ENCODE measurements at places on chromosomes 5 and 9.
A peak's percentile ranks its signal among the peaks of the same experiment; 100 is the strongest.

GRCh38 chr5:173971681-173972345, 17.2 kb upstream of the C5orf47 start:
- no peak for DNase-seq

GRCh38 chr5:7016999-7017747, 303.9 kb downstream of the TENT4A start:
- DNase-seq, result no peak

DNA sequence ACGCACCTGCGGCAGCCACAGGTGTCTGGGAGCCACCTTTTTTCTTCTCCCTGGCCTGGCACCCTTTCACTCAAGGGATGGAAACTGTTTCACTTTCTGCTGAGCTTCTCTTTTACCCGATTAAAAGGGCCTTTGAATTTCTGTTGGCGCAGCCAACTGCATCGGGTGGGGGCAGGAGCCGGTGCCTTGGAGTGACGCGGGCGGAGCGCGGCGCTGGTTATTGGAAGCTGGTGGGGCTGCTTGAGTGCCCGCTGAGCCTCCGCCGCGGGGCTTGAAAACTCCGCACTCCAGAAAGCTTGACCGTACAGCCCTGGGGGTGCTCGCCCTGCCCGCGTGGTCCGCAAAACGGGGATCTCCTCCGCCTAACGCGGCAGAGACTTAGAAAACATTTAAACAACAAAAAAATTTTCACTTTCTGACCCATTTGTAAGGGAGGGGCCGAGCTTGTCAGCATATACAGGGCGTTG, 52.0 kb upstream of the TJP2 start:
- DNase-seq, result peak; percentile 15

DNA sequence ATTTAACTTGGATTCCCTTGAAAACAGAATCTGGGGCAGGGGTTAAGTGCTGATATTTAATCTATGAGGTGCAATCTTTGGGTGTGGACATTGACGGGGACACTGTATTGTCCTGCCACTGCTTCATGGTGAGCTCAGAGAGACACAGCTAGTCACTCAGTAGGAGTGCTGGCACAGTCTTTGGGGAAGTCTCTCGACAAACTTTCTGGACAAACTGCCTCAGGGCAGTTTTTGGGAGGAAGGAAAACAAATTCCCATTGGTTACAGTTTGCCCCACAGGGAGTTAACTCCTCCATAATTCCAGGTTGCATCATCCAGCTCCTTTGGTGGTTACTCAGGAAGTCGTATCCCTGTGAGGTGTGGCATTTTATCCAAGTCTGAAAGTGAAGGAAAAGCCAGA, 17.9 kb downstream of the HNRNPK start:
- no peak for DNase-seq

GRCh38 chr5:171236651-171237050, 72.4 kb upstream of the TLX3 start:
- no peak for DNase-seq

GRCh38 chr5:124343451-124343867, 403.0 kb downstream of the ZNF608 start:
- DNase-seq, result no peak

DNA sequence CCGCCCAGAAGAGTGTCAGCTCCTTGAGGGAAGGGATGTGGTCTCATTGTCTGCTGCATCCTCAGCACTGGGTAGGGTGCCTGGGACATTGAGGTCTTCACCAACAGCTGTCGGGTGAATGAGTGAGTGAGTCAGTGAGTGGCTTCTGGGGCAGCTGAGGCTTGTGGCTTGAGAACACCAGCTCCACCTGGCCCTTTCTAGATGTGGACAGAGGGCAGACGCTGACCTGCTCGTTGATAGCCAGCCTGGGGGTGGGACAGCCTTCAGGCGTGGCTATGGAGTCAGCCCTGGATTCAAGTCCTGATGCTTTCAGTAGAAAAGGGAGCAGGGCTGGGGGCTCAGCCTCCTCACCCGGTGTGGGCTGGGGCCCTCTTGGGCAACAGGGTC, 215.1 kb downstream of the C9orf50 start:
- DNase-seq, result no peak

- DNase-seq, result no peak
Observed at GRCh38 chr5:105581988-105582690, 2019.5 kb upstream of the NUDT12 start.

DNA sequence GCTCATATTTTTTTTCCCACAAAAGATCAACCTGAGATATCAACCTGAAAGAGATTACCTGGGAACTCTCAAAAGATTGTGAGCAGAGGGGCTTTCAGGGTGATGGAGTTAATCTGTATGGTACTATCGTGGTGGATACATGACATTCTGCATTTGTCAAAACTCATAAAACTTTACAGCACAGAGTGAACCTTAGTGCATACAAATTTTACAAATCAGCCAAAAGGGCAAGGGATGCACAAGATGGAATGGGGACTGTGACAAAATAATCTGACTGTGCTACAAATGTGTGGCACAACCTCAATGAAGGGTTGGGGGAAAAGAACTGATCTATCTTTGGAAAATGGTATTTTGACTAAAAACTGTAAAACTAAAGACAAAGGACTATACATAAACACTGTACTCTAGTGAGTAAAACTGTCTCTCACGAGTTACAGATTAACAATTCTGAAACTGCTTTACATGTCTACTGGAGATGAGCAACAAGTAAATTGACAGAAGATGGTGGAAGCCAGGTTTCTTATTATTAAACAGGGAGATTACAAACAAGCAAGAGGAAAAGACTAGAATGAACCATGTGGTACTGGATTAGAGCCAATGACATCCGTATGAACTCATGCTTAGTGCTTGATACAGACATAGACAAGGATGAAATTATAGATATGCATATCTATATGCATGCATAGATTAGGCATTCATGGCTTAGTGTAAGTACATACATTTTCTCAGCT, 24.8 kb upstream of the RLN1 start:
- no peak for DNase-seq

DNA sequence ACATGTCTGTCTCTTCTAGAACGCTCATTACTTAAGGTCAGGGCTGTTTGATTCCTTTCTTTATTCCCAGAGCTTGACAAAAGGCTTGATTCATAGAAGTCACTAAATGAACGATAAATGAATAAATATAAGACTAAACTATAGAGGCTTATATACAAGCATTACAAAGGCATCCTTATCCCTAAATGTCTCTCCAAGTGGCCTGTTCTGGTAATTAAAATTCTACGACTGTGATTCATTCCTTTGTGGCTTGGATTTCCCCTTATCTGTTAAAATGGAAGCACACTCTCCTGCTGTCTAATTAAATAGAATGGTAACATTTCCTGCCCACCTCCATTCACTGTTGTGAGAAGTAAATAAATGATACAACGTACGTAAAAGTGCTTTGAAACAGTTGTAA, 49.5 kb downstream of the C7 start:
- DNase-seq, result no peak

DNA sequence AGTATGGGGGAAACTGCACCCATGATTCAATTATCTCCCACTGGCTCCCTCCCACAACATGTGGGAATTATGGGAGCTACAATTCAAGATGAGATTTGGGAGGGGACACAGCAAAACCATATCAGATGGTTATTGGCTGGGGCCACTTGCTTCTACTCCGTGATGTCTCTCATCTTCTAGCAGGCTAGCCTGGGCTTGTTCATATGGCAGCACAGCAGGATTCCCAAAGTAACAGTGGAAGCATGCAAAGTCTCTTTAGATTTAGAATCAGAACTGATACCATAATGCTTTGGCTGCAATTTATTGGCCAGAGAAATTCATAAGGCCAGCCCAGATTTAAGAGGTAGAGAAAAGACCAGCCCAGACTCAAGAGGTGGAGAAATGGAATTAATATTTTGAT, 126.2 kb downstream of the PTTG1 start:
- no peak for DNase-seq

- DNase-seq, result no peak
Observed at GRCh38 chr5:158589939-158590338, 509.8 kb downstream of the EBF1 start.

GRCh38 chr5:84218546-84218945, 166.1 kb downstream of the EDIL3 start:
- no peak for DNase-seq

DNA sequence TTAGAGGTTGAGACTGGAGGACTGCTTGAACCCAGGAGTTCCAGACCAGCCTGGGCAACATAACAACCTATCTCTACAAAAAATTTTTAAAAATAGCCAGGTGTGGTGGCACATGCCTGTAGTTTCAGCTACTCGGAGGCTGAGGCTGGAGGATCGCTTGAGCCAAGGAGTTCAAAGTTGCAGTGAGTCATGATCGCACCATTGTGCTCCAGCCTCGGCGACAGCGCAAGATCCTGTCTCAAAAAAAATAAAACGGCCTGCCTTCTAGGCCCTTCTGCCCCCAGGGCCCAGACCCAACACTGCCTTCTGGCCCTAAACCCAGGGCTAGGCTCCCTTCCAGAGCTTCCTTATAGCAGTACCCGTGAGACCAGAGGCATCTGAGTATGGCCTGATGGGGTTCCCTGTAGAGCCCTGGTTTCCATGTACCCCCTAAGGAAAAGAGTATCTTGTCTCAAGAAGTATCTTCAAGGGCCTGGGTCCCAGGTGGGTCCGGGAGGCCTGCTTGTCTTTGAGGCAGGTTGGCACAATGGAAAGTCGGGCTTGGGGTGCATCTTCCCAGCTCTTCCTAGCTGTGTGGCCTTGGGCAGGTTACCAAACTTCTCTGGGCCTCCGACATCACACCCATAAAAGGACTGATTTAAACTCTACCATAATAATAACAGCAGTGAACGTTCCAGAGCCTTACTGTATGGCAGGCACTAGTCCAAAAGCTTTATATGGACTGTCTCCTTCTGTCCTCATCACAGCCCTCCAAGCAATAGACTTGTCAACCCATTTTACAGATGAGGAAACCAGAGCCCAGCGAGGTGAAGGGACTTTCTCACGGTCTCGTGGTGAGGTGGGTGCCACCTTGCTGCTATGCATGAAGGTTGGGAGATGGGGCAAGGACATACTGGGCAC, 9.6 kb downstream of the LRRC8A start:
- no peak for DNase-seq

GRCh38 chr9:19404283-19405075, 4.3 kb upstream of the ACER2 start:
- DNase-seq, result no peak

DNA sequence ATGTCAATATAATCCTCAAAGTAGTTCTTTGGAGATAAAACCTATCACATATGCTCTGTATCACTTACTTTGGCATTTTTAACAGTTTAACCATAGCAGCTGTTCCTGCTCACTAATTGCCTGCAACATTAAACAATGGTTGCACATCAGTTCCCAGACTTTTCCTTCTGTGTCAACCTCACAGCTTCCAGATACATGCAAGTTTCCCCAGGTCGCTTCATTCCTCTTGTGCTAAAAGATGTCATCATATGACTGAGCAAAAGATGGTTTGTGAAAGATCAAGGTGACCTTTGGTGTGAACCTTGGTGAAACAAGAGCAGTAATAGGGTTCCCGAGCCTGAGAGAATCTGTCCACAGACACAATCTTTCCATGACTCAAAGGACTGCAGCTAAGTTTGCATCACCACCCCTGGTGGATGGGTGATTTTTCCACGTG, 500.4 kb upstream of the PAPPA start:
- no peak for DNase-seq

DNA sequence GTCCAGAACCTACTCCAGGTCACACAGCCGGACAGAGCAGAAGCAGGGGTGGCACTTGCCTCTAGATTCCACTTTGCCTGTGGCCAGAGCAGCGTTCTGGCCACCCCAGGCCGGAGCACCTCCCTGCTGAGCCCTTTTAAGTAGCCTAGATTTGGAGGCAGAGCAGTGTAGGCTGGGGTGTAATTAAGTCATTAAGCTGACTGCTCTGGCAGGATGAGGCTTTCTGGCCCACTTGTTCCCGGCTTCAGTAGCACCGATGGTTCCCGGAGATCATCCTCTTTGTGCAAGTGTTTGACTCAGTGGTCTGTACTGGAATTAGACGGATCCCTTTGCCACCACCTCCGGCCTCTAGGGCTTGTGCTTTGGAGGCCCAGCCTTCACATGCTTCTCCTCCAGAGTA, 281.9 kb upstream of the ANKRD55 start:
- DNase-seq, result no peak

- DNase-seq, result no peak
Observed at GRCh38 chr5:113000466-113000865, 23.9 kb downstream of the DCP2 start.

- DNase-seq, result peak; percentile 63
Observed at GRCh38 chr9:130172858-130173665, 858 bp downstream of the NCS1 start.

DNA sequence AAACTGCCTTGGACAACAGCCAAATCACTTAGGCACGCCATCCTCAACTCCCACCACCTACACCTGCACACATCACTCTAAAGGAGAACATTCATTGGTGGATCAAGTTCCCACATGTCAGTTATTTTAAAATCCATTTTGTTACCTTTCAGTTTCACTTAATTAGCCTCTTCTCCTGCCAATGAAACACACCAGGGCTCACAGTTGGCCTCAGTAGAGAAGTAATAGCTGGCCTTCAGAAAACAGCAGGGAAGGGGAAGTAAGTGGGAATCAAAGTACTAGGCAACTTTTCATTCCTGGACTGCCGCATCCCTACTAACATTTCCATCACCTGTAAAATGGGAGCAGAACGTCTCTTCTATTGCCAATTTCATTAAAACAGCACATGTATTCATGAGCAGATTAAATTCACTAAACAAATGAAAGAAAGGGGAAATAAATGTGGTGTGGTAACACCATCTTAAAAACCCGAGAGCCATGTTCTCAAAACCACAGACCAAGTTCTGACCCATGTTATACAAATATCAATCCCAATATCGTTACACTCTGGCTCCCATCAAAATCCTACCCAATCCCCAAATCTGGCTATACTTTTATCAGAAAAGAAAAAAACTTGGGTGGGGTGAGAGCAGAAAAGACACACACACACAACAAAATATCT, 1.7 kb downstream of the SIL1 start:
- DNase-seq, result no peak
